ENCODE measurements at places on chromosomes 7 and 10.

- DNase-seq, result no peak
Observed at GRCh38 chr10:70942125-70942524, 53.8 kb upstream of the PCBD1 start.

DNA sequence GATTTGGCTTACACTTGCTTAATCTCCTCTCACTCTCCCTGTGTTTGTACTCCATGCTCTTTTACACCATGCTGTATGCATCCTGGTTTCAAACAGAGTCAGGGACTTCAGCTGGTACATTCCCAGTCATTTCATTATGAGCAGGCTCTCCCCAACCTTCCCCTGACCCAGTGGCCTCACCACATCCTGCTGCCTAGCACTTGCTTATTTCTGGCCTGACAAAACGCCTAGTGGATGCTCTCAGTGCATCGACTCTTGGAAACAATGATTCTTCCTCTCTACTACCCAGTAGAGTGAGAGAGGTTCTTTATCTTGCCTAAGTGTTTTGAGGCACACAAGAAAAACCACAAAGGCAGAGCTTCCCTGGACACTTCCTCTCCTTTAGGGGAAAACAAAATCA lies 63.4 kb downstream of the CAV1 start:
- DNase-seq, result peak; percentile 81

DNA sequence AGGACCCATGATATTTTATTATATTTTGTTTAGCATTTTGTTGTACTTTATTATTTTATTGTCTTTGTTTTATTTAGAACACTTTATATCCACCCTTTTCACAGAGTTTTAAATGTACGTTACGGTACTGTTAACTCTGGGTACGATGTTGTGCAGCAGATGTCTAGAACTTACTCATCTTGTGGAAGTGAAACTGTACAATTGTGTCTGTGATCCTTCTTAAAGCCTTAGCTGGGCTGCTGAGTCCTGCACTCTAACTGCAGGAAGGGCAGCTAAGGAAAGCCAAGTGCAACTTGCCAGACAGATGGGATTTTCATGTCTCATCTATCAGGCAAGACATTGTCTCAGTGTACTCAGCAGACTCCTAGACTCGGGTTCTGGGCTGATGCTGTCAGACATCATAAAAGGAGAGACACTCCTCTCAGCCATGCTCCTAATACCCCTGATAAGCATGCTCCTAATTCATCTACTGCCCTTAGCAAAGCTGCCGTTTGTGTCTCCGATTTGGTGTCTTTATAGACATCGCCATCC lies 14.6 kb upstream of the INSYN2A start:
- DNase-seq, result no peak

DNA sequence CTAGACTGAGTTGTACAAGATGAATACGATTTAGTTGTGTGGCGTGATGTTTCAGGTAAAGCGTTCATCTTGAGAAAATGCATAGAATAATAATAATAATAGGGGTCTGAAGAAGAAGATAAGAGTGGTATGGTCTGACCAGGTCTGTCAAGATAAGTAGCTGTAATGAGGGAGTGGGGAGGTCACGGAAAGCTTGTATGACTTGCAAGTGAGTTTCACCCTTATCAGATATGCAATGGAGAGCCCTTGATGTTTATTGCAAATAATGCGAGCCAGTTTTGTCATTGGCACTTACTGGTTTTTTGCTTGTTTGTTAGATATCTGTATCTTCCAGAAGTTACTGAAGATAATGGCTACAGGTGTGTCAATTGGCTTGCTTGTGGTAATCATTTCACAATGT lies 611.5 kb downstream of the CNTNAP2 start:
- no peak for DNase-seq

- no peak for DNase-seq
Observed at GRCh38 chr7:144884896-144885295, 49.0 kb upstream of the TPK1 start.
